DND-41 (cell line): ENCODE measurements at places on chromosomes 5 and 9.
A peak's percentile ranks its signal among the peaks of the same experiment; 100 is the strongest.

DNA sequence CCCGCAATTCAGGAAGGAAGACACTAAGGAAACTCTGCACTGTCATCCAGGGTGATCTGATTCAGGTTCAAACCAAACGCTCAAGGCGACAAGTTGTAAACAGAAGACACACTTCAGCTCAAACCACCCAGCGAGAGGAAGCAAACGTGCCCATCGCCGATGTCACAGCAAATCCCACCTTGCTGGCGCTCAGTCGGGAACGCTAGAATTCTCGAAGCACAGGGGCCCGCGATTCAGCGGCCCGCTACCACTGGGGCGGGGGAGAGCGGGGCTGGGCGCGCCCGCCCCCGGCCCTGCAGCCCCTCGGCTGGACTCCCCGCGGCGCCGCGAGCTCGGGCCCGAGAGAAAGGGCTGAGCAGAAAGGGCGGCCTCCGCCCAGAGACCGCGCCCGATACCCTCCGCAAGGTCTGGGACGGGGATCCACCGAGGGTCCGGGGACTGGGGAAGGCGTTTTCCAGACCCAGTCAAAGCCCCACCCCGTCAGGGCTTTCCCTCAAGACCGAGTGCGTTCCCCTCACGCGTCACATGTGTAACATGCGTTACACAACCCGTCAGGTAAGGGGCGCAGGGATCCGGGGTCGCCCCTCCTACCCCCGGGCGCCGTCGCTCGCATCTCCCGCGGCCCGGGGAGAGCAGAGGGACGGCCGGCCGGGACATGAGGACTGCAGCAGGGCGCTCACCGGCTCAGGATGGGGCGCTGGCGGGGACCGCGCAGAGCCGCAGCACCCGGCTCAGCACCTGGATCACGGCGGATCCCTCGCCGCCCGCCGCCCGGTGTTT lies 469 bp downstream of the AGTPBP1 start:
- peak; percentile 51 for DNase-seq
- peaks cover 5% of the 10 kb centered on the region for H3K27me3 ChIP-seq
- H3K4me3 ChIP-seq = peak overlapping the region; percentile 94
- H3K36me3 ChIP-seq = no peaks in the 10 kb centered on the region; the same call in 1 of the 2 replicates

DNA sequence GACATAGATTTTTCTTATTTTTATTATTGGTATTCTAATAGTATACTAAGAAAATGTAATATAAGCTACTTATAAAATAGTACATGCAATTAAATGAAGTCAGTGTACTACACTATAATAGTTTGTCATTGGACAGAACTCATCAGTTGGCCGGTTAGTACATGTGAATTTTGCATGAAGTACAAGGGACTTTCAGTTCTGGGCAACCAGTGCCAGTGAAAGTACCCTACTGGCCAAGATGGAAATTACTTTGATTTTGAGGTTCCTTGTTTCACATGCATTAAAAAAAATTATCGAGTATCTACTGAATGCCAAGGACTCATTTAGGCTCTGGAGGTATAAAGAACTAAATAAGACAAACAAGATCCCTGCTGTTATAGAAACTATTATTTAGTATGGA lies 213.4 kb upstream of the ELL2 start:
- no peaks in the 10 kb centered on the region for H3K36me3 ChIP-seq
- no peaks in the 10 kb centered on the region for H3K27me3 ChIP-seq
- no peak overlapping the region for H3K27ac ChIP-seq
- no peaks in the 10 kb centered on the region for H3K4me1 ChIP-seq
- no peak for DNase-seq
- no peak overlapping the region for H3K4me3 ChIP-seq

- H3K36me3 ChIP-seq = no peaks in the 10 kb centered on the region
- no peaks in the 10 kb centered on the region for H3K27me3 ChIP-seq
These were observed 153.7 kb downstream of the NDUFS4 start for GRCh38 chr5:53713978-53714666.

GRCh38 chr9:88166660-88167059 lies 28.4 kb upstream of the SPATA31C2 start:
- H3K4me3 ChIP-seq = no peak overlapping the region
- H3K36me3 ChIP-seq = no peaks in the 10 kb centered on the region
- no peak overlapping the region for H3K27ac ChIP-seq
- no peaks in the 10 kb centered on the region for H3K27me3 ChIP-seq
- DNase-seq = no peak
- H3K4me1 ChIP-seq = no peaks in the 10 kb centered on the region

GRCh38 chr5:133523961-133524586 lies 88.3 kb downstream of the FSTL4 start:
- no peak for DNase-seq
- H3K27ac ChIP-seq = no peak overlapping the region
- no peaks in the 10 kb centered on the region for H3K36me3 ChIP-seq
